ENCODE measurements at places on chromosomes 3 and 15. TPM values are rescaled to one million over a fixed set of nuclear protein-coding genes. Genes with fewer than 3 reads are reported as not detected.

CAMK2N2 gene
- not detected for polyA plus RNA-seq

GPR171 gene
- polyA plus RNA-seq, result not detected

DIPK2A gene
- polyA plus RNA-seq, result 18.9 TPM

SPINK8 gene
- polyA plus RNA-seq, result not detected

ITIH3 gene
- 1.1 TPM for polyA plus RNA-seq

RLBP1 gene
- 0.30 TPM for polyA plus RNA-seq

FAM81A gene
- polyA plus RNA-seq, result 0.49 TPM

TMEM266 gene
- 0.97 TPM for polyA plus RNA-seq

ALDH1A2 gene
- 18.5 TPM for polyA plus RNA-seq

AMT gene
- 9.2 TPM for polyA plus RNA-seq

ELP6 gene
- 28.1 TPM for polyA plus RNA-seq

Measured in hindlimb muscle (tissue), 1 donor.